ENCODE measurements at places on chromosomes 3 and 15.

DNA sequence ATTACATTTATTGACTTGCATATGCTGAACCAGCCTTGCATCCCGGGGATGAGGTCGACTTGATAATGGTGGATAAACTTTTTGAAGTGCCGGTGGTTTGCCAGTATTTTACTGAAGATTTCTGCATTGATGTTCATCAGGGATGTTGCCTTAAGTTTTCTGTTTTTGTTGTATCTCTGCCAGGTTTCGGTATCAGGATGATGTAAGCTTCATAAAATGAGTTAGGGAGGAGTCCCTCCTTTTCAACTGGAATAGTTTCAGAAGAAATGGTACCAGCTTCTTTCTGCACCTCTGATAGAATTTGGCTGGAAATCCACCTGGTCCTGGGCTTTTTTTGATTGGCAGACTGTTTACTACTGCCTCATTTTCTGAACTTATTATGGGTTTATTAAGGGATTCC lies 250.8 kb downstream of the TBC1D5 start:
- no peak for DNase-seq

GRCh38 chr3:194029846-194030245 lies 106.1 kb upstream of the HES1 start:
- DNase-seq, result no peak

GRCh38 chr15:72130272-72130671 lies 12.1 kb downstream of the SENP8 start:
- DNase-seq, result no peak

GRCh38 chr15:72706266-72706665 lies 20.3 kb downstream of the BBS4 start:
- DNase-seq, result no peak

DNA sequence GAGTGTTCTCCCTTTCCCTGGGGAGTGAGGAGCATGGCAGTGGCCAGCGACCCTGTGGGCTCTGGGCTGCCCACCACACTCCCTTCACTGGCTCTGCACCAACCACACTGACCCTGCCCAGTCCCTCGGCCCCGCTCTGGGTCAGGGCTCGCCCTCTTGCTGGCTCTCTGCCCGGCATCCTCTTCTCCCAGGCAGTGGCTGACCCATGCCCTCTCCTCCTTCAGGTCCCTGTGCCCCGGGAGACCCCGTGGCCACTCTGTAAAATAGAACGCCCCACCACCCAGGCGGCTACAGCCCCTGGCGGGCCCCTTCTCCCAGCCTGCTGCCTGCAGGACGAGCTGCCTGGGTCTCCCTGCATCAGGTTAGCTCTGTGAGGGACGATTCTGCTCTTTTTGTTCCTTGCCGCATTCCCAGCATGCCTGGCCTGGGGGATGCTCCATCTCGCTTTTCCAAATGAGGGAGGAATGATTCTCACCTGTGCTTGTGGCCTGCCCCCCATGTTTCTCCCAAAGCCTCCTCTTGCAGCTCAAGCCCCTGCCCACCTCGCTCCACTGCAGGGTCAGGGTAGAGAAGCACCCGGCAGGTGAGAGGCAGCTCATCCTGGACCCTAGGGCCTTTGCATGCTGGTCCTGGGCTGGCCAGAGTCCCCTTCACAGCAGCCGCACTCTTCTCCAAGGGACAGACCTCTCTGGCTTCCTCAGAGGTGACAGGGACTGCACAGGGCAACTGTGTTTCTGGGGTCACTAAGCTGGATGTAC lies 14.5 kb upstream of the CFAP100 start:
- DNase-seq, result no peak

DNA sequence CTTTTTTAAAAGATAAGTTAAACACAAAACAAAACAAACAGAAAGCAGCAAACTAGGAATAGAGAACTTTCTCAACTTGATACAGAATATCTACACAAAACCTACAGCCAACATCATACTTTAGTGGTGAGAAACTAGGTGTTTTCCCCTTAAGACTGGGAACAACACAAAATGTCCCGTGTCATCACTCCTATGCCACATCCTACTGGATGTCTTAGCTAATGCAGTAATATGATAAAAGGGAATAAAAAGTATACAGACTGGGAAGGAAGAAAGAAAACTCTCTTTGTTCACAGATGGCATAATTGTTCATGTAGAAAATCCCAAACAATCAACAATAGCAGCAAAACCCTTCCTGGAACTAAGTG lies 45.9 kb downstream of the TMEM45A start:
- no peak for DNase-seq

- DNase-seq, result no peak
Observed at GRCh38 chr3:183554377-183554776, 1.1 kb downstream of the KLHL6 start.

- DNase-seq, result no peak
Observed at GRCh38 chr3:73271-73670, 123.3 kb upstream of the CHL1 start.
